LoVo (cell line): ENCODE measurements at places on chromosomes 6 and 20.

DNA sequence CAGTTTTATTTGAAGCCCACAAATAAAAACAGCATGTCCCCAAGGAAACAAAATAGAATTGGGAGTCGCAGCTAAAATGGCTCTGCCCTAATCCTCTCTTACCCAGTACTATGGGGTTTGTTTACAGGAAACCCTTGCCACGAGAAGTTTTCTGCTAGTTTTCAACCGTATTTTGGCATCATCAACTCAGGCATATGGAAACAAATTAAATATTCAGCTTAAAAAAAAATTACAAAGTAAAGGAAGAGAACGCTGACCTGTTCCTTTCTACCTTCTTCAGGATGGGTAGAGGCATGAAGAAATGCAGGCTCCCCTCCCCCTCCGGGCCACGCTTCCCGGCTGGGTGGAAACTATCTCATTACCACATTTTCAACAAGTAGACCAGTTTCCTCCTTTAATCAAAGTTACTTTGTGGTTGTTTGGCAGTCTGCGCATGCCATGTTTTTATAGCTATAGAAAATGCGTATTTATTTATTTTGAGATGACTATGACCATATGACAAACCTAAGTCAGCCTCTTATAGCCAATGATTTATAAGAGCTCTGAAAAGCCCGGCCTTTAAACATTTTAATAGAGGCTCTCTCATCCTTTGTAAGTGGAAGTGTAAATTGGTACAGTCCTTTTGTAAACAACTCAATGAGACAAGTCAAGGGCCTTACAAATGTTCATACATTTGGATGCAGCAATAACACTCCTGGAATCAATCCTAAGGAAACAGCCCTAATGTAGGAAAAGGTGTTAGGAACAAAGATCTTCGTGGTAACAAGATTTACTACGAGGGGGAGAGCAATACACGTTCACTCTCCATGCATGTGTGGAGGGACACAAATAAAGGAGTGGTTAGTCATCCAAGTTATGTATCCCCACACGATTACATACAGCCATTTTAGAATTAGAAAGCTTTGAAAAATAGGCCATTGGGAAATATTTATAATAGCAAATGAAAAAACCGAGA, 16.1 kb upstream of the ZNF217 start:
- DNase-seq = peak; percentile 81

- no peak for DNase-seq
These were observed 183.1 kb downstream of the UBE3D start for GRCh38 chr6:82882363-82883023.

DNA sequence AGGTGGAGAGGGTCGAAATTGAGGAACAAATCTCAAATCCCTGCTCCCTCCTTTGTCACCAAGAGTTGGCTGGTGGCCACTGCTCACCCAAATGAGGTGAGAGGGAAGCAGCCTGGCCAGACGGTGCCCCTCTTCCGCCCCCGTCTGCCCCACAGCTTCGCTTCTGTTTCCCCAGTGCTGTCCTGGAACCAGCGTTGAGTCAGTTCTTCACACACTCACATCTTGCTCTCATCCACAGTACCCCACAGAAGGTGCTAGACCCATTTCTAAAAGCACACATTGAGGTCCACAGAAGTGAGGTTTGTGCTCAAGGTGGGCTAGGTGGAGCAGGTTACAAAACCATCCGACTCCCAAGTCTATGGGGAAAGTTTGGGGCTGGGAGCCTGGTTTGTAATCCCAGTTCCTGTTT, 3.8 kb downstream of the CEBPB start:
- DNase-seq = no peak

- no peak for DNase-seq
These were observed 307.2 kb downstream of the FRK start for GRCh38 chr6:115753446-115753845.

DNA sequence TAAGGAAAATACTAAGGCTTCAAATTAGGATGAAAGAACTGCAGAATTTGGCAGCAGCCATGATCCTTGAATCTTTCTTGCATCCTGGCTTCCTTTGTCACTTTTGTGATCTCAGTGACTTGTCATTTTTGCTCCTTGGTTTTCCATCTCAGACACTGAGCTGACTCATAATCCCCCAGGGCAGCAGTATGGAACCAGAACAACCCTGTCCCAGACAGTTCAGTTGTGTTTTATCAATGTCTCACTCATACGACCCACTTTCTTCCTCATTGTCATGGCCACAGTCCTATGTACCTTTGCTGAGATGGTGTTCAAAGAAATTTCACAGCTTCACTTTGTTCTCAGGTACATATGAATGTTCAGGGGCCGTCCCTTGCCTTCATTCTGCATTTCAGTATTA, 488.5 kb upstream of the BTBD3 start:
- no peak for DNase-seq

DNA sequence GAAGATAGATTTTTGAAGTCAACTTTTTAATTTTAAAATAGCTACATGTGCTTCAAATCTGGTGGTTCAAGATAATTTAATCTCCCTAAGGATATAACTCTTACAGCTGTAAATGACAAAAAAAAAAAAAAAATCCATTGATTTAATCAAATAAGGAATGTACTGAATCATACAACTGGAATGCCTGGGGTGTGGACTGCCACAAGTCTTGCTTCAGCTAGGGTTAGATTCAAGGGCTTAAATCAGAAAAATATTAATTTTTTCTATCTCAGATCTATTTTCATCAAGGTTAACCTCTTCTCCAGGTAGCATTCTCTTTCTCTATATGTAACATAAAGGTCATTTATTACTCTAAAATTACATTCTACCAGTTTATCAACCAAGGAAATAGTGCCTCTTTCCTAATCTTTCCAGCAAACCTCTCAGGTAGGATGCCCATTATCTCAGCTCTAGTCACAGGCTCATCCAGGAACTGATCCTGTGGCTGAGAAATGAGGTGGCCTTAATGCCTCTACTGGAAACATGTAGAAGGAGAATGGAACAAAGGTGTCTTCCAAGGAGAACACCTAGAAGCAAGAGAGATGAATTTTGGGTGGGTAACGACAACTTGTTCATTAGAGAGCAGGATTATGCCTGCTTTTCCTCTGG, 466.9 kb downstream of the CBLN4 start:
- peak; percentile 58 for DNase-seq
